ENCODE measurements at places on chromosomes 5 and 9.

DNA sequence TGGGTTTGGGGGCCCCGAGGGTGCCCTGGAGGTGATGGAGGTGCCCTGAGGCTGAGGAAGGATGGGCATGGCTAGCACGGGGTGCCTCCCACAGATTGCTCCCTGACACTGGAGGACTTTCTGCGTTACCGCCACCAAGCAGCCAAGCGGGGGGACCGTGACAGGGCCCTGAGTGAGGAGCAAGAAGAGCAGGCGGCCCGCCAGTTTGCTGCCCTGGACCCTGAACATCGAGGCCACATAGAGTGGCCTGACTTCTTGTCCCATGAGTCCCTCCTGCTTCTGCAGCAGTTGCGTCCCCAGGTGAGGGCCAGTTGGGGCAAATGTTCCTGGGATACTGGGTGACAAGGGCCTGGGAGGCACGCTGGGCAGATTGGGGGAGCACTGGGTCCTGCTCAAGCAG is 13.1 kb upstream of the DNAJB5 start:
- no peak for DNase-seq

DNA sequence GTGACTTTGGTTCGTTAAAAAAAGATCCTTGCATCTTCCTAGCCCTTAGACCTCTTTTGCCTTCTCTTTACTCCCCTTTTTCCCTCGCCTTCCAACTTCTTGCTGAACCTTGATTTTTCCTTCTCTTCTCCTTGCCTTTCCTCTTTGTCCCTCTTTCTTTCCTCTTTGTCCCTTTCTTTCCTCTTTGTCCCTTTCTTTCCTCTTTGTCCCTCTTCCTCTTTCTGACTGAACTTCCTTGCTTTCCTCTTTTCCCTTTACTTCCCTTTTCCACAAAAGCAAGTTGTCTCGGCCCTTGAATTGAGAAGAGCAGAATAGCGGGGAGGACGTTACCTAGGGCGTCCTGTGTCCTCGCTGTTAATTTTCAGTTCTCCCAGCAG is 1.4 kb upstream of the MLLT3 start:
- DNase-seq = no peak

- no peak for DNase-seq
Observed at GRCh38 chr5:147697380-147697779, 85.1 kb downstream of the JAKMIP2 start.

DNA sequence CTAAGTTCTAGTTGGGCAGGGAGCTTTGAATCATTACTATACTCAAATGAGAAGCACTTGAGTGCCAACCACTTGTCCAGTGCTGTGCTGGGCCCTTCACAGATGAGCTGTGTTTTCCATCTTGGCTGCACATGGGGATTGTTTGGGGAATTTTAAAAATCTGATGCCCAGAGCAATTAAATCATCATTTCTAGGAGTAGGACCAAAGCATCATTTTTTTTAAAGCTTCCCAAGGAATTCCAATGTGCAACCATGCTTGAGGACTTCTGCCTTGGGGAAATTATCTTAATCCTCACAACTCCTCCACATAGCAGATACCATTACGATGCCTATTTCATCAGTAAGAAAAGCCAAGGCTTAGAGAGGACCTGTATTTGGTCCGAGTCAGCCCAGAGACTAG is 131.4 kb downstream of the TMEM174 start:
- no peak for DNase-seq

DNA sequence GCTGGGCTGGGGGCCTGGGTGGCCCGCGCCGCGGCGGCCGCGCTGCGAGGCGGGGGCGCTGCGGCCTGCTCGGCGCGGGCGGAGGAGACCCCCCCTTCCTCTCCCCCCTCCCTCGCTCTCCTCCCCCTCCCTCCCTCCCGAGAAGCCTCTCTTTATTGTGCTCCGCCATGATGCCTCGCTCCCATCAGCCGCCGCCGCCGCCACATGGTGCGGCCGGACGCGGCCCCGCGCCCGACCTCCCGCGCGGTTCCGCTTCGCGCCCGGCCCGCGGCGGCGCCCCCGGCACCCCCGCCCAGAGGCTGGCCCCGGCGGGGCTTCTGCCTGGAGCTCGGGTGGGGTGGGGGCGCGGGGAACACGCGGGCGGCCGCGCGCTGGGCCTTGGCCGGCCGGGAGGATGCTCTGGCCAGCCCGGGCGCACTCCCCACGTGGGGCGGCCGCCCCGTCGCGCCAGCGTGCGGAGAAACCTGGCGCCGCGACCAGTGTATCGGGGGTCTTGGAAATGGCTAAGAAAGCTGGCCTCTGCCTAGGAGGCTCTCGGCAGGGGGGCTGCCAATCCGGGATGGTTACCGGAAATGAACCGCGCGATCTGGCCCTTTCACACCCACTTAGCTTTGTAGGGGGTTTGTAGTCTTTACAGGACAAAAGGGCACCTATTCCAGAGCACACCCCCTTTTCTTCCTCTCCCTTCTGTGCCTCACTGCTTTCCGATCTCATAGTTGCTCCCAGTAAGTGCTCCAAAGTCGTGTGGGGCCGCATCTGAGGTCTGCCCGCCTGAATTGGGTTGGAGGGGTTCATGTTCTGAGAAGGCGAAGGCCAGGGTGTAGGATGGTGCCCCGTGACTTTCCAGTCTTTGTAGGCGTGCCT is 1.0 kb downstream of the SET start:
- no peak for DNase-seq

- DNase-seq = peak; percentile 88
Observed at GRCh38 chr9:96417051-96417586, 1.1 kb downstream of the ZNF367 start.

DNA sequence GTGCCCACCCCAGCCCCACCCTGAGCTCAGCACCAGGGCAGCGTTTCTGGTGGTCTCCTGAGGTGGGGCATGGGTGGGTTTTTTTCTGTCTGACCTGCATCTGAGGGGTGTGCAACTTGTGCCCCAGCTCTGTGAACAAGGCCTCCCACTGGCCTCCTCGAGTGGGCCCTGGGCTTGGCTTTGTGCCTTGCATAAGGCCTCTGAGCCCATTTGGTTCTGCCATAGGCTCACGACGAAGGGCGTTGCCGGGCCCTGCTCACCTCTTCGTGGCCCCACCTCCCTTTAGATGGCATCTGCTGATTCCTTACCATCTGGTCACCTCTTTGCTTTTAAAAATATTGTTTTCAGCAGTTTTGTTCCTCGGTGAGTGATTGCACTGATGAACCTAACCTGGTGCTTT is 127.1 kb upstream of the COL5A1 start:
- DNase-seq = no peak

GRCh38 chr9:105342147-105342505 is 97.7 kb downstream of the SLC44A1 start:
- DNase-seq = no peak

DNA sequence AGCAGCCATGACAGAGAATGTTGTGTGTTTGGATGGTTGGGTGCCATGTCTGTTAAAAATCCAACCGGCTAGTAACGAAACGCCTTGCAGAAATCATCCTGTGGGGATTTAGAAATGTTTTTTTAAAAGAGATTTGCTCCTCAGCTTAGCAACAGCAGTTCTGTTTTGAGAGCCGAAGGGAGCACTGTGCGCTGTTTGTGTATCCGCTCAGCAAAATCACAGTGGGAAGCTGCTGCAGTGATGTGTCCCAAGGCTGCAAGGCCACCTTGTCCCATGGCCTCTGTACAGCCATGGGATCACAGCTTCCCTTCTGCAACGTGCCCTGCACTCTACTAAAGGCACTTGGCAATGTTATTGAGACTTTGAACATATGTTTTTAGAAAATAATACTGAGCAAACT is 40.9 kb downstream of the TRIO start:
- DNase-seq = no peak

- DNase-seq = peak; percentile 73
Observed at GRCh38 chr9:21028466-21028865, 3.0 kb downstream of the HACD4 start.

- peak; percentile 67 for DNase-seq
Observed at GRCh38 chr9:137435980-137436760, 5.0 kb downstream of the ENTPD8 start.

- DNase-seq = no peak
Observed at GRCh38 chr5:95241161-95241560, 43.7 kb downstream of the MCTP1 start.

DNA sequence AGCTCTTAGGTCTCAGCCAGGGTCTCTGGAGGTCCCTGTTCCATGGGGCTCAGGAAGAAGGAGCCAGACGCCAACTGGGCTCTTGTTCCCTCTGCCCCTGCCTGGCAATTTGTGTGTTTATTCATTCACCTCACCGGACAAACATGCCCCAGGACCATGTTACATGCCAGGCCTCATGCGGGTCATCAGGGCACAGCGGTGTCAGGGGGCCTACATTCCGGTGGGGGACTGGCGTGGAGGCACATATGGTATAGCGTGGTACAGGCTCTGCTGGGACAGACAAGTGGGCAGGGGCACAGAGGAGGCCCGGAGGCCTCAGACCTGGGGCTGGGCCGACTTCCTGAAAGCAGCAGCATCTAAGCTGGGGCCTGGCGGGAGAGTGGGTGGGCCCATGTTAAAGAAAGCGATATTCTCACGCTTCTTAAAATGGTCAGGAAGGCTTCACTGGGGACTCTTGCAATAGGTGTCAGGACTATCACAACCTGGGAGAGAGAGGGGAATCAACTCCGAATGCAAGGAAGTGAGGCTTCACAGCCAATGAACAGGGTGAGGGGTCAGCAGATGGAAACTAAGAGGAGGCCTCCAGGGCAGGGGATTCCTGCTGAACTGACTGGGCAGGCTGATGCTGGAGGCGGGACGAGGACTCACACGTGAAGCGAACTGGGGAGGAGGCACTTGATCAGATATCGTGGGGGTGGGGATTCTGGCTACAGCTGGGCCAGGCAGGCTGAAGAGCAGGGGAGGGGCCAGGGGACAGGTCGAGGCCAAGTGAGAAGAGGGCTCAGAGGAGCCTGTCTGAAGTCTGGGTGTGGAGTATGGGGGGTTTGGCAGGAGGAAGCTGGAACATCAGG is 41.9 kb downstream of the NCS1 start:
- no peak for DNase-seq

- DNase-seq = peak; percentile 69
Observed at GRCh38 chr9:90698871-90699440, 56.3 kb upstream of the DIRAS2 start.

DNA sequence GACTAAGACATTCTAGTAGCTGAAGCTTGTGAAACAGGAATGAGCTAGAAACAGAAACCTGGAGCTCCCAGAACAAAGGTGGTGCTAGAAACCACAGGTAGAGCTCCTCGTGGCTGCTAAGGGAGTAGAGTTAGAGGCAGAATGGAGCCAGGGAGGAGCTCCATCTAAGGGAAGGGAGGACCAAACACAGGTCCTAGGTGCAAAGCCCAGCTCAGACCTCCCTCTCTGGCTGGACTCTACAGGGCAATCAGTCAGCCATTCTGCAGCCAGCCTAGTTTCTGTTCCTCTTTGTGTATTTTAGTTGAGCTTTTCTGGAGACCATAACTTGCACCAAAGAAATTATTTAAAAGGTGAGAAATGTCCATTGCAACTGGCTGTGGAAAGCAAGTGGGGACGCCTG is 70.4 kb downstream of the CRB2 start:
- DNase-seq = no peak

GRCh38 chr5:137466889-137467288 is 32.2 kb downstream of the SPOCK1 start:
- DNase-seq = no peak

- DNase-seq = no peak
Observed at GRCh38 chr5:66232275-66232674, 88.2 kb downstream of the SREK1 start.

DNA sequence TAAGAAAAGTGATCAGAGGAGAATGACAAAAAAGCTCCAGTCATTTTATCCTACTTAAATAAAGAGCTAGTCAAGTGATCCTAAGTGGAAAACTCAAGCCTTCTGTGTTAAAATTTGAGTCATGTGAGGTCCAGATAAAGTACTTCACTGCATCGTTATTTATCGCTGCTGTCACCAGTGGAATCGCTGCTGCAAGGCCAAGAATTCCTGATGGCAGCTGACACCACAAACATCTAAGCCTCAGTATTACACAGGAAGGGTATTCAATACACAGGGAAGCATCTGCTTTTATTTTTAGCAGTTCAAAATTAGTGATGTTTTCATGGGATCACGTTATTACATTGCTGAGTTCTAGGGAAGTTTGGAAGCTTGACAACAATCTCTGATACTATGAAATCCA is 190.3 kb downstream of the GOLPH3 start:
- no peak for DNase-seq

GRCh38 chr9:107294756-107295155 is 11.7 kb downstream of the RAD23B start:
- DNase-seq = no peak

- DNase-seq = no peak
Observed at GRCh38 chr5:67283988-67284487, 87.4 kb upstream of the CD180 start.

DNA sequence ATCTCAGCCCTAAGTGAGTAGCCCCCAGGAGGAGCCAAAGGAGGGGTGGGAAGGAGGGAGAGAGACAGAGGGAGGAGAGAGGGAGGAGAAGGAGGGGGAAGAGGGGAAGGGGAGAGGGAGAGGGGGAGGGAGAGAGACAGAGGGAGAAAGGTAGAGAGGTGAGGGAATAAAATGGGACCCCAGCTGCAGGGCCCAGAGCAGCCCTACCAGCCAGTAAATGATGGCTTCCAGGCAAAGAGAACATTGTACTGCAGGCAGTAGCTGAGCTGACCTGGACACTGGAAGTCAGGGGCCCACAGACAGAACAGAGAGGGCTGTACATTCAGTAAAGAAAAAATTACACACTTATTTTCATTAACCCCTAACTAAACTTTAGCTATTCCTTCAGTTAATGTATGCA is 57.8 kb upstream of the GNE start:
- DNase-seq = no peak

DNA sequence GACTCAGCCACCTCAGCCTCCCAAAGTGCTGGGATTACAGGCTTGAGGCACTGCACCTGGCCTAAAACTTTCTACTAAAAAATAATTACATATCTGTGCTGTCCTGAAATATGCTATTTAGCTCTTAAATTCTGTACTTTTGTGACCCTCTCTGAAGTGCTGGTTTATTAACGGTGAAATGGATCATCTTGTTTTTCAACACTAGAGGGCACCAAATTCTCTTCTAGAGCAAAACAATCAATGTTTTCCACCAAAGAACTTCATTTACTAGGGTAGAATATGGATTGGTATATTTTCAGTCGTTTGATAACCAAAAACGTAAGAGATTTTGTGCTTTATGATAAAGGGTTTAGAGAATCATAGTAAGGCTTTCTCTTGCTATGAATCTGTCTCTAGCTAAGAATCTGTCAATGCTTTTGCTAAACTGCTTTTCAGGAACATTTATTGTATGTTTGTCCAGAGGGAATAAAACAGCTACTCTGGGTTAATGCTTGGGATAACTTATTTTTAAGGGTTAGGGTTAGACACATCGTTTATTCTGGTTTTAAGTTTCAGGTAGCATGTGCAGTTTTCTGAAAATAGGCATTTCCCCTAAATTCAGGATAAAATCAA is 63.6 kb downstream of the RNF180 start:
- DNase-seq = peak; percentile 8

GRCh38 chr9:7403028-7403389 is 396.6 kb downstream of the DMAC1 start:
- DNase-seq = no peak

GRCh38 chr5:60517094-60517694 is 182.8 kb downstream of the DEPDC1B start:
- no peak for DNase-seq

- DNase-seq = no peak
Observed at GRCh38 chr5:93874080-93874479, 132.7 kb upstream of the POU5F2 start.

GRCh38 chr5:133252133-133252480 is 200.3 kb downstream of the HSPA4 start:
- DNase-seq = no peak

- no peak for DNase-seq
Observed at GRCh38 chr9:134061688-134062371, 6.0 kb downstream of the BRD3 start.

Data from inflammatory macrophage (primary cell).